NCI-H1092 (cell line): ENCODE measurements at places on chromosomes 2 and 18.

DNA sequence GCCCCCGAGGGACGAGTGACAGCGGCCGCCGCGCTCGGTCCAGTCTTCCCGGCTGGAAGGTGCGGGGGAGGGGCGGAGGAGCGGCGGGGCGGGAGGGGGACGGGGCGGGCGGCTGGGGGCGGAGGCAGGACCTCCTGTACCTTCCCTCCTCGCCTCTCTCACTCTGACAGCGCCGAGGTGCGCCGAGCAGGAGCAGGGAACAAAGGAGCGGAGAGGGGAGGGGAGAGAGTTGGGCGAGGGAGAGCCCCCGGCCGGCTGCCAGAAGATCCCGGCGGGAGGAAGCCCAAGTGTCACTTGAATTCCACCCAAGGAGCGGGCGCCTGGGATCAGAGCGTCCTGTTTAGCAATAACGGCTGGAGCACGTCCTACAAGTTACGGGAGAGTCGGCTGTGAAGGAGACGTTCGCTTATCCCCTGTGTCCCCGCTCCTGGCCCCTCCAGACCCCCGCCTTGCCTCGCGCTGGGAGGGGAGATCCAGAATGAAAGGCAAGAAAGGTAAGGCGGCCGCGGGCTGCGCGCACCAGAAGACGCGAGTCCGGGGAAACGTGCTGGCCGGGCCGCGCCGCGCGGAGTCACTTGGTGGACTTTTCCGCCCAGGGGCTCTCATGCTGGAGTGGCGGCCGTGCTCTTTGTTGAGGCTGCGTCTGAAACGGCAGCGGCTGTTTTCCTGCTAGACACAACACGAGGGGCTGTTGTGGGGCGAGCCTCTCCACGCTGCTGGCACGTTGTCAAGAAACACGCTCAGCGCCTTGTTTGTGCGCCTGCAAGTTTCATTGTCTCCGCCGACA, at the start of gene TGIF1:
TGIF1 (plus strand) TSS at position 161 of the 787 bp plus-strand sequence; CDS start at position 479, 318 bp downstream.
- DNase-seq = peak; percentile 29

DNA sequence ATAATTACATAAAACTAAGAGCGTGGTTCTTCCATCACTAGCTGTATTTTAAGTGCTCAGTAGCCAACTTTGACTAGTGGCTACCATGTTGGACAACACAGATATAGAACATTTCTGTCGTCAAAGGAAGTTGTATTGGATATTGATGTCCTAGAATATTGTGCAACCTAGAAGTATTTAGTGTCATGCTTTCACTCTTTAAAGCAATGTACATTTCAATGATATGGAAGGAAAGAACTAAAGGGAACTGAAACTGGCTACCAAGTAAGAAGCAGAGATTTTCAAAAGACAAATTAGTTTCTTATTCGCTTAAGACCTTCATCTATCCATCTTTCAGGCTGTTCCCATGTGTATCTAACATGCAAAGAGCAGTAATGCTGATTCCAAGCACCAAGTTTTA, 85.4 kb upstream of the EML6 start:
- no peak for DNase-seq

GRCh38 chr2:215434447-215435279, 1.2 kb downstream of the FN1 start:
- no peak for DNase-seq

- no peak for DNase-seq
Measured at GRCh38 chr2:240823449-240824336, 3.7 kb upstream of the KIF1A start.

- DNase-seq = no peak
Measured at GRCh38 chr2:114762376-114762775, 319.9 kb downstream of the DPP10 start.

- no peak for DNase-seq
Measured at GRCh38 chr2:241372361-241372992, 16.4 kb downstream of the FARP2 start.

DNA sequence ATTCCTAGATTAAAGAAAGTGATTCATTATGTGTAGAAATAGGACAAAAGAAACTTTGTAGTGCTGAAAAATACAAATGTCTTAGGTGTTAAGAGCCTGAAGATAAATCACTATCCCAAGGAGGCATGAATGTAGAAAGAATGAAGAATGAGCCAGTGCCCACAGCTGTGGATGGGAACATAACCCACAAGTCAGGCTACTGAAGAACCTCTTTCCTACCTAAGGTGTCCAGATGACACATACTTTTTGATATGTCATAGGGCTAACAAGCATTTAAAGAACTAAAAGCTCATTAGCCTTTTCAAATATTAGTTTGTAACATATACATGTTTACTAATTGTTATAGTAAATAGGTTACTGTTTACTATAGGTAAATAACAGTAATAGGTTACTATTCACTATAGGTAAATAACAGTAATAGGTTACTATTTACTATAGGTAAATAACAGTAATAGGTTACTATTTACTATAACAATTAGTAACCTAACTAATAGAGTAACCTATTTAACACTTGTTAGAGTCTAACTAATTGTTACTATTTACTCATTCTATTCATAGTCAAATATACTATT, 275.0 kb upstream of the KYNU start:
- no peak for DNase-seq

- no peak for DNase-seq
Measured at GRCh38 chr2:46943881-46944798, 28.5 kb upstream of the MCFD2 start.
